ENCODE measurements at places on chromosomes 12 and 14. TPM values are rescaled to one million over a fixed set of nuclear protein-coding genes. Genes with fewer than 3 reads are reported as not detected.

GRCh38 chr14:105844047-105844630, 317.8 kb downstream of the TMEM121 start:
- H3K27me3 ChIP-seq, result no peaks in the 10 kb centered on the region
- no peak overlapping the region for H3K4me3 ChIP-seq
- no peak for DNase-seq
- no peaks in the 10 kb centered on the region for H3K4me1 ChIP-seq
- H3K27ac ChIP-seq, result no peak overlapping the region

GRCh38 chr12:121240062-121240420, 30.1 kb downstream of the P2RX4 start:
- H3K4me3 ChIP-seq, result no peak overlapping the region
- no peaks in the 10 kb centered on the region for H3K27me3 ChIP-seq
- peaks cover 20% of the 10 kb centered on the region for H3K4me1 ChIP-seq
- H3K36me3 ChIP-seq, result no peaks in the 10 kb centered on the region

DNA sequence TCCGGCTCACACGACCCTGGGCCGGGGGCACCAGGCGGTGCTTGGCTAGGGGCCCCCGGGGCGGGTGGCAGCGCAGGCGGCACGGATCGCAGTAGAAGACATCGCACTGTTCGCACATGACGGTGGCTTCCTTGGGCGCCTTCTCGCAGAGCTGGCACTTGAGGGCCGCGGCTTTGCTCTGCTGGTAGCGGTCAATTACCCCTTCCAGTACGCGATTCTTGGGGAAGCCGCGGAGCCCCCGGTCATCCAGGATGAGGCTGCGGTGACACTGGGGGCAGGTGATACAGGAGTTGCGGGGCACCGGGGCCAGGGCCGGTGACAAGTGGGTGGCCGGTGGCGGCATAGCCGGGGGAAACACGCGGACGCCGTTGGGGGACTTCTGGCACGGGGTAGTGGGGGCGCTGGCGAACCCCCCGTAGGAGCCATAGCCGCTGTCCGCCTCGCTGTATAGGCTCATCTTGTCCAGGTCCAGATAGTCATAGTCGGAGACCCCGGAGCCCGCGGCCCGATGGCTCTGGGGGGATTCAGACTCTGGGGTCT, 553 bp downstream of the TRIM9 start:
- no peaks in the 10 kb centered on the region for H3K36me3 ChIP-seq
- peak overlapping the region; percentile 72 for H3K27ac ChIP-seq
- peak overlapping the region; percentile 63 for H3K4me3 ChIP-seq
- no peaks in the 10 kb centered on the region for H3K27me3 ChIP-seq

Gene KLRC4
- total RNA-seq, result not detected

DNA sequence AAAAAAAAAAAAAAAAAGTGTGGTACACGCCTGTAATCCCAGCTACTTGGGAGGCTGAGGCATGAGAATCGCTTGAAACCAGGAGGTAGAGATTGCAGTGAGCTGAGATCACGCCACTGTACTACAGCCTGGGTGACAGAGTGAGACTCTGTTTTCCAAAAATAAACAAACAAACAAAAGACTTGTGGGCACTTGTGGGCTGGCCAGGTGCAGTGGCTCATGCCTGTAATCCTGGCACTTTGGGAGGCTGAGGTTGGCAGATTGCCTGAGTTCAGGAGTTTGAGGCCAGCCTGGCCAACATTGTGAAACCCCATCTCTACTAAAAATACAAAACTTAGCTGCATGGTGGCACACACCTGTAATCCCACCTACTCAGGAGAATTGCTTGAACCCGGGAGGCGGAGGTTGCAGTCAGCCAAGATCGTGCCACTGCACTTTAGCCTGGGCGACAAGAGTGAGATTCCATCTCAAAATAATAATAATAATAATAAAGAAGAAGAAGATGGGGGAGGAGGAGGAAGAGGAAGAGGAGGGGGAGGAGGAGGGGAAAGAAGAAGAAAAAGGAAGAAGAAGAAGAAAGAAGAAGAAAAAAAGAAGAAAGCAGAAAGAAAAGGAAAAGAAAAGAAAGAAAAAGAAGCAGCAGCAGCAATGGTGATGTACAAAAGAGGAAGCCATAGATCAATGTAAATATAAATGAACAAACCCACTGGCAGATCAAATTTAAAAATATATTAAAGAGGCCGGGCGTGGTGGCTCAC, 27.9 kb upstream of the CCNT1 start:
- H3K36me3 ChIP-seq, result no peaks in the 10 kb centered on the region
- H3K27ac ChIP-seq, result no peak overlapping the region
- no peaks in the 10 kb centered on the region for H3K4me1 ChIP-seq
- H3K27me3 ChIP-seq, result no peaks in the 10 kb centered on the region
- DNase-seq, result no peak
- H3K4me3 ChIP-seq, result no peak overlapping the region

Gene RTN1
- total RNA-seq, result 20.7 TPM

GRCh38 chr14:62468946-62469345, 576.3 kb downstream of the KCNH5 start:
- no peak for DNase-seq
- no peaks in the 10 kb centered on the region for H3K4me1 ChIP-seq
- H3K27me3 ChIP-seq, result no peaks in the 10 kb centered on the region
- H3K36me3 ChIP-seq, result no peaks in the 10 kb centered on the region
- H3K4me3 ChIP-seq, result no peak overlapping the region
- no peak overlapping the region for H3K27ac ChIP-seq

DNA sequence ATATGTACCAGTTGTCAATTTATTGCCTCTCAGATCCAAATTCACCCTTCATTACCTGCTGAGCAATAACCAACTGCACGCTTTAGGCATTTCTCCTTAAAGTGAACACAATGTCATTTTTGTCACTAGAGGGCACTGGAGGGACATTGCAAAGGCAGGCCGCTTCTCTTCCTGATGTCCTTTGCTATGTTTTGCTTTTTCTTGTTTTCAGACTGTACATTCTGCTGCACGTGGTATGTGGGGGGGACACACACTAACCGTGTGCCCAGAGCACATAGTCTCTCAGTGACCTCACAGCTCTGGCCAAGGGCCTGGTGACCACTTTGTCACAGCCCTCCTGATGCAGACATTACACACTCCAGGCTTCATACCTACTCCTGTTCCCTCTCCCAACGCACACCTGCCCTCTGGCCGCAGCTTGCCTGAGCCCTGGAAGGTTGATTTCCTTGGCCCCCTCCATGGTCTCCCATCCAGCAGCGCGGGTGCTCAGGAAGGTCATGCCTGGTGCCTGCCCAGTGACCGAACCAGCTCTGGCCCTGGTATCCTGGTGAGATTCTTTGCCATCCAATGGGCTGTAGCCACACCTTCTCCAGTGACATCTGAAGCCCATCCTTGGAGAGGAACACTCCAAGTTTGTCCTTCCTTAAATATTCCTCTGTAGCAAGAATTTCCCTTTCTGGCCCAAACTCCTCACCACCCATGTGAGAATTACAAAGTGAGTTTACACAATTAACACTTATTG, 39.9 kb downstream of the MYO1H start:
- H3K27ac ChIP-seq, result no peak overlapping the region
- peaks cover 14% of the 10 kb centered on the region for H3K4me1 ChIP-seq
- no peaks in the 10 kb centered on the region for H3K36me3 ChIP-seq

GRCh38 chr12:96225044-96225855, 31.1 kb downstream of the ELK3 start:
- H3K27me3 ChIP-seq, result no peaks in the 10 kb centered on the region
- no peak overlapping the region for H3K27ac ChIP-seq
- no peak overlapping the region for H3K4me3 ChIP-seq
- H3K36me3 ChIP-seq, result no peaks in the 10 kb centered on the region

GRCh38 chr14:105533391-105533790, 7.0 kb downstream of the TMEM121 start:
- H3K27ac ChIP-seq, result no peak overlapping the region
- H3K4me3 ChIP-seq, result no peak overlapping the region
- H3K27me3 ChIP-seq, result peaks cover 15% of the 10 kb centered on the region
- peaks cover 16% of the 10 kb centered on the region for H3K4me1 ChIP-seq

- no peaks in the 10 kb centered on the region for H3K27me3 ChIP-seq
- no peak overlapping the region for H3K27ac ChIP-seq
- H3K36me3 ChIP-seq, result no peaks in the 10 kb centered on the region
Measured at GRCh38 chr14:64089920-64090319, 204.3 kb downstream of the ESR2 start.

Gene CACNA1C
- total RNA-seq, result 6.3 TPM

DNA sequence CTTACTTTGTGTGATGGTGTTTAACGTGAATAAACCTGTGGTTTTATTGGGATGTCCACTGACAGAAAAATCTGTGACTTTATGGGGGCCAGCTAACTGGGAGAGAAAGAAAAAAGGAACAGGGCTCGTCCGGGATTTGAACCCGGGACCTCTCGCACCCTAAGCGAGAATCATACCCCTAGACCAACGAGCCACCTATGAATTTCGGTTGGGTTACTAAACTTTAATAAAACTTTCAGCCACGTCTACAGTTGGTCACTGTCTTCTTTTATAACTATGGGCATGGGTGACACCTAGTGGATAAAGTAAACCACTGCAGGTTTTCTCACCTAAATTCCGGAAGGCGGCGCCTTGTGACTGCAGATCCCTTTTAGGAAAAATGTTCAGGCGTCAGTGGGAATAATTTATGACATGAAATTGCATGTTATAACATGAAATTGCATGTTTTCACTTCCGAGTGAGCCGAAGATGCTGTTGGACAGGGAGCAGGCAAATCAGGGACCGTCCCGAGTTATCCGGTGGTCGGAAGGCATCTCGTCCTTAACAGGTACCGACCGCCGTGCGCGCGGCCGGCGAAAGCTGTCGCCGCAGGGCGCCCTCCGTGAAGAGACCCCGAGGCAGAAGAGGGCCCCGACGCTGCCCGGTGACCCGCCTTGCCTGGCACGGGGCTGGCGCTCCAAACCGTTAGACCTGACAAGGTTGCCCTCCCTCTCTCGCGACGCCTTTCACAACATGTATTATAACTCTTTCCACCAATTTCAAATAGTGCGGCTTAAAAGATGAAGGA, 18.2 kb upstream of the RNASE12 start:
- peak; percentile 67 for DNase-seq
- no peaks in the 10 kb centered on the region for H3K27me3 ChIP-seq
- H3K36me3 ChIP-seq, result no peaks in the 10 kb centered on the region
- H3K27ac ChIP-seq, result peak overlapping the region; percentile 75

DNA sequence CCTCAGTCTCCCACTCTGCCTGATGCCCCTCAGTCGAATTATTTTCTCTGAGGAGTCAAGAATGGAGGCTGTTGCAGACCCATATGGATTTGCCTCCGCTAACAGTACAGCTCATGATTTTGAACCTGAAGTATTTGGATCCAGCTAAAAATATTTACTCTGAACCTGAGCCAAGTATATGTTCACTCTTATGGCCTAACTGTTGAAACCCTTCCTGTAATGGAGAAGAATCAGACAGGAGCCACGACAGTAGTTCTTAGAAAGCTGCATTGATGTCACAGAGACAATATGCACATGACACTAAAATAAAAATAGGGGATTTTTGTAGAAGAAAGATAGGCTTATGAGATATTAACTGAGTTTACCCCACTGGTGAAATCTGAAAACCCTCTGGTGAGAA, 1128.3 kb upstream of the FLRT2 start:
- H3K4me1 ChIP-seq, result no peaks in the 10 kb centered on the region
- no peaks in the 10 kb centered on the region for H3K36me3 ChIP-seq
- no peak overlapping the region for H3K27ac ChIP-seq
- H3K4me3 ChIP-seq, result no peak overlapping the region

Gene TSHR
- 0.84 TPM for total RNA-seq

DNA sequence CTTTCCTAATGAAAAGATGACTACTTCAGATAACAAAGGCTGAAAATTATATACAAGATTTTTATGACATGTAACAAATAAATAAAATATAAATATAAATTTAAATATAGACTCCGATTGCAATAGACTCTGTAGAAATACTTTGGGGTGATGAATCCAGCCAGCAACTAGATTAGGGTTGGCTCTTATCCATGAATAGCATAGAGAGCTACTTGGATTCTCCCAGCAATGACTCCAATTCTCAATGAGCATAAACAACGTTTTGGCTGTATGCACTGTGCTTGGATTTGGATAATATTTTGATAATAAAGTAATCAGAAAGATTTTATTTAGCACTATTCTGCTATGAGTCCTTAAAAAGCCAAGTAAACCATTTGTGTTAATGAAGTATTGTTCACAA, 58.0 kb upstream of the LRFN5 start:
- DNase-seq, result no peak
- H3K27me3 ChIP-seq, result no peaks in the 10 kb centered on the region
- no peak overlapping the region for H3K27ac ChIP-seq
- H3K4me3 ChIP-seq, result no peak overlapping the region
- no peaks in the 10 kb centered on the region for H3K4me1 ChIP-seq
